ENCODE measurements at places on chromosomes 5 and 9.
A peak's percentile ranks its signal among the peaks of the same experiment; 100 is the strongest.

DNA sequence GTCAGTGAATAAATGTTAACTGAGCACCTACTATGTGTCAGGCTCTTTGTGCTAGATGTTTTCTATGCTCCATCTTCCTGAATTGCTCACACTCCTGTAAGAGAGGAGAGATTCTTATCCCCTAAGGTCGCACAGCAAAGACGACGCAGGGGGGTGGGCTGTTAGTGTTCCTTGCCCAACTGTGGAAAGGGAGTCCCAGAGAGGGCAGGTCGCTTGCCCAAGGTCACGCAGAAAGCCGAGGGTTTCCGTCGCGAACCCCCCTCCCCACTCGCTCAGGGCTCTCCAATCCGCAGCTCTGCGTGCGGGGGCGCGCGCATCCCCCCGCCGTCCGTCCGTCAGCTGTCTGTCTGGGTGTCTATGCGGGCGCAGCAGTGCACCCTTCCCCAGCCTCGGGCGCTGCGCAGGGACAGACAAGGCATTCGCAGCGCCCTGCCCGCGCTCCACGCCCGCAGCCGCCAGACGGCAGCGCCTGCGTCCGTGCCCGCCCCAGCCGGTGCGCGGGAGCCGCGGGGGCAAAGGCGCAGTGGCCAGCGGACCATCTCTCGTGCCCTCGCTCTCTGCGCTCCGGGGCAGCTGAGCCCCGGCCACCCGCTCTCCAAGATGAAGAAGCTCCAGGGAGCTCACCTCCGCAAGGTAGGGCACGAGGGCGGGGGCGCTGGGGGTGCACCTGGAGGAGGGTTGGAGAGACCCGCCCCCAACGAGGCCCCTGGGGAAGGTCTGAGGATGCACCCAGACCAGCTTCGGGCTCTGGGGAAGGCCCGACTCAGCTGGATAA, at the start of gene SLC6A7:
Gene SLC6A7, plus strand, starts transcription at position 335 of the 775 bp plus-strand sequence. Its CDS starts 266 bp downstream, at position 601.
- no peak for DNase-seq

DNA sequence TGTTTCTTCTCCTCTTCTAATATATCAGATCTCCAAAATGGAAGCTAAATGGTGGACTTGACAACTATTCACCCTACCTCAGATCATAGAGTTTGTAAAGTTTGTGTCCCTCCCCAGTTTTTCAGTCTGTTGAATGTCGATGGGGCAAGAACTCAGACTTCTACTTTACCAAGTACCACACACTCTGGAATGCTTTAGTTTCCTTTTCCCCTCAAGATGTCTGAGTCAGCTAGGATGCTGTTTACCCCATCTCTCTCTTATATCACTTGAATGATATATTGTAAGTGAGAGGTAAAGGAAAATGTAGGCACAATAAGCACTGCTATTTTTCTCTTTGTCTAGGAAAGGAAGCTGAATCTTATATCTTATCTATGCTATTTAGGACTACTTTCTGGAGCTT, 25.9 kb upstream of the TAL2 start:
- no peak for DNase-seq

DNA sequence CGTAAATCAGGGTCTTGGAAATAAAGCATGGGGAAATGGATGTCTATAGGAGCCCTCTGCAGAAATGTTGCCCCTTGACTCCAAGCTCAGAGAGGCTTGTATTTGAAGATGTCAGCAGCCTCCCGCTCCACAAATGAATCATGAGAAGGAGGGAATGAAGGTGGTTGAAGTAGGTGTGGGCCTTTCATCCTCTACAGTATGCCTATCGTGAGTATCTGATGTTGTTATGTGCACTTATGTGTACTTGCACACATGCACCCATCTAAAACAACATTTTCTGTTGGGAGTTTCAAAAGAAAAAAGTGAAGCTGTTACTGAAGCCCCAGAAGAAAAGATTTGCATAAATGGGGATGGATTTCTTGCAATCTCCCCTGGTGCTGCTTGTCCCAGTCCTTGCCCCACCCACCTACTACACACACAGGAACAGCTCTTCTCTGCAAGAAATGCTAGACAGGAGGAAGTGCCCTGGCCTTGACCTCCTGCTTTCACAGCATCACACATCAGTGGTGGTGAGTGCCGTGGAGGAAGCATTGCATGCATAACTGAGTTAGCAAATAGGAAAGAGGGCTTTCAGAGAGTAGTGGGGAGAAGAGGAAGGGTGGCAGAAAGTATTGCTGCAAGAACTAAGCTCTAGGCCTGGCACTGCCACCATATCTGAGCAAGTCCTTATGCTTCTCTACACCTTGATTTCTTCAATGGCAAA, 156.1 kb downstream of the SNX18 start:
- DNase-seq: peak; percentile 16

- DNase-seq: no peak
Measured at GRCh38 chr9:102986425-102986824, 8.7 kb upstream of the CYLC2 start.

DNA sequence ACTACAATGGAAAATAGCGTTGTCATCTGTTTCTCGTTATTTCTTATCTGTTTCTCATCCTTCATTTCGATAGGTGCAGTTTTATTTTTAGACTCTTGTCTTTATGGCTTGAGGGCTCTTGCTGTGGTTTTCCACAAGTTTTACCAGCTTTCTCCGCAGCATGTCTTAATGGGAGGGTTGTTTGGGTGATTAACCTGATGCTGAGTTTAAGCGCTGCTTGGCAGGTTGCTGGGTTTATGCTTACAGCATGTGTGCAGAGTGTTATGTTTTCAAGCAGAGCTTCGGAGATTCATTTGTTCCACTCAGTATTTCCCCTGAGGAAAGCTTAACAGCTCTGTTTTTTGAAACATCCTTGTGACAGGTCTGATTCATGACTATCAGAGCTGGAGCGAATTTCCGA, 154.0 kb downstream of the SLC12A2 start:
- no peak for DNase-seq

- DNase-seq: no peak
Measured at GRCh38 chr9:23754551-23754950, 71.5 kb downstream of the ELAVL2 start.
